ENCODE measurements at places on chromosomes 5 and 9.

DNA sequence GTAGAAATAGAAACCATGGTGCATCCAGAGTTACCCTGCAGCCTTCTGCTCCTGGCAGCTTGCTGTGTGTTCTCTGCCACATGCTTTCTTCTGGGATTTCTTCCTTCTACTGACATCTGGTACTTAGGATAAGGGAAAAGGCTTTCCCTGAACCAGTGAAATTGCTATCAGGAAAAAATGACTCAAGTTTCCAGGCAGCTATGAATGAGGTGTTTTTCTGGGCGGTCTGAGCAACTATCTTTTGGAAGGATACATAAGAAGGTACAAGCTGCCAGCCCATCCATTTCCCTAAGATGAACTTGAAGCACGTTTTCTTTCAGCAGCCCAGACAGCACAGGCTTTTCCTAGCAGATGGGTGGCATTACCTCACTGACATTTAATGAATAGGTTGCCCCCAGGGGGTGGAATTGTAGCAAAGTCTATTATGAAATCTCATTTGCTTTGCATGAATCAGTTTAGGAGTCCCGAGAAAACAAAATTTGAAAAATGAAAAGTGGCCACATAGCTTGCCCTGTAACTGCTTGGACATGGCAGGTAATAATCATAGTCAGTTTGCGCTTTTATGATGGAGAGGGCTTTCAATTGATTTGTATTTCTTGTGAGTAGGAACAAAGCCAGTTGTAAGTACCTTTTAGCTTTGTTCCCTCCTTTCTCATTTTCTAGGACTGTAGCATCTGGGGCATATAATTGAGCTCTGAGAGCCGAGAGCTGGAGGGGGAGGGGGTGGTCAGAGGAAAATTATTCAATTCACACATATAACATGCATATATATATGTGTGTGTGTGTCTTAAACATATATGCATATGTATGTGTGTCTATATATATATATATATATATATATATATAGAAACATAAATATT, 108.5 kb downstream of the C9orf152 start:
- no peak for DNase-seq

DNA sequence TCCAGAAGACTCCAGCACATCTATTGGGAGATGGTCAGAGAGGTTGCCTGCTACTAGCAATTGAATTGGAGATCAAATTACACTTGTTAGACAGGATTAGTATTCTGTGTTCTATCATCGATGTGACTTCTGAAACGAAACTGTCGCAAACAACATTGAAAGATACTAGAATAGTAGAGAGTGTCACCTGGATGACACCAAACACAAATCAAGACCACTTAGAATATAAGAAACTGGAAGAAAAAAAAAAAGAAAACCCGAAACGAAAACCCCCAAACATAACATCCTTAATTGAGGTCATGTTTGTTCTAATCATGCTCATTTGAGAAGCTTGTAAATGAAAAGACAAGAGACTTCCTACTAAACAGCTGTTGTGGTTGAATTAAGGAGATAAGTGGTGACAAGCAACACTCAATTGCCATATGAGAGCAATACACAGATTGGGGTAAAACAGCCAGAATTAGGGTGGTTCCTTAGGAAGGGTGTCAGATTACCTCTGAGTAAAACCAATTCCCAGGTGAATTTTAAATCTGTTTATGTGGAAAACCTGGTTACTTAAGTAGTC, 97.6 kb downstream of the BASP1 start:
- no peak for DNase-seq

DNA sequence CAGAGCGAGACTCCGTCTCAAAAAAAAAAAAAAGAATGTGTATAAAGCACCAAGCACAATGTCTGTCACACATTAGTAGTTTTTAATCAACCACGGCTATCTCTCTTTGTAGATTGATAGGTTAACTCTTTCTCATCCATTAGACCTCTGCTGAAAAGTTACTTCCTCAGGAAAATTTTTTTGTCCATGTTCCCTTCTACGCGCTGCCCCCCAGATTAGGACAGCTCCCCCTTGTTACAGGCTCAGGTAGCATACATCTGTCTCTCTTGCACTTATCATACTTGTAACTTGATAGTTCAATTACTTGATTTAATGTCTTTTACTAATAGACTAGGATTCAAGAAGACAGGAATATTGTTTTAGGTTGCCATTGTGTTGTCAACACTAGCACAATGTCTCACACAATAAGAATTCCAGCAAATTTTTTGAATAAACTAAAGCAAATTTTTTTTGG, 1.5 kb downstream of the SPDL1 start:
- no peak for DNase-seq

- DNase-seq: no peak
Observed at GRCh38 chr9:124782661-124783574, 6.0 kb downstream of the OLFML2A start.

- no peak for DNase-seq
Observed at GRCh38 chr5:177124486-177124991, 9.0 kb upstream of the NSD1 start.

- peak; percentile 87 for DNase-seq
Observed at GRCh38 chr9:137188490-137189296, at the start of the genes ANAPC2 and SSNA1. Gene ANAPC2, minus strand, starts transcription at chr9:137188560. Its CDS starts 28 bp downstream, at chr9:137188532. Gene SSNA1, plus strand, starts transcription at chr9:137188676. Its CDS starts 51 bp downstream, at chr9:137188727.

GRCh38 chr9:78049484-78049883, 17.9 kb upstream of the GNAQ start:
- no peak for DNase-seq

- no peak for DNase-seq
Observed at GRCh38 chr5:14417792-14418765, 163.5 kb upstream of the OTULINL start.

DNA sequence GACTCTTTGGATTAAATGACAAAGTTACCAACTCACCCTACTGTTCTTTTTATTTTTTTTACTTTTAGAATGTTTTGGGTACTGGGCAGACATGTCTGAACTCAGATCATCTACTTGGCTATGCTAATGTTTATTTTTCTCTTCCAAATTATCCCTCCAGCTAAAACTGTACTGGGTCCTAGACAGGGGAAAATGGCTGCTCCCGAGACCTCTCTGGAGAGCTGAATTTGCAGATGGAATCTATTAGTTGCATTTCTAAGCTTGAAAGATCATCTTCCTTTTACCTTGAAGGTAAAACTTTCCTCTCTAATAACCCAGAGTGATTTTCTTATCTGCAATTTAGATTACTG, 197.5 kb upstream of the SEMA6A start:
- no peak for DNase-seq

DNA sequence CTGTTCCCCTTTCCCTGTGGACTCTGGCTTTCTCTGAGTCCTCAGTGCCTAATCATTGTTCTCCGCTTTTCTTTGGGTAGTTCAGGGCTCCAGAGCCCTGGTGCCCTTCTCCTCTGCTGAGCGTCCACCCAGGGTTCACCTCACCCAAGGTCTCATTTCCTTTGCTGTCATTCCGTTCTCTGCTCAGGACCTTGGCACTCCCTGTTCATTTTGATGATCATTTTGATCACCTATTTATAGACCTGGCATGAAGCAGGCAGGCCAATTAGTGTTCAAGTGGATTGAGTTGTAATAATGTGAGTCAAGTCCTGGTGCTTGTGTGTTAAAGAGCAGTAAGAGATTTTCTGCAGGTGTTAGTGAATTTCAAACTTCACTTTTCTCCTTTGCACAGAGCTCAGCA, 3.6 kb downstream of the TRIO start:
- no peak for DNase-seq

DNA sequence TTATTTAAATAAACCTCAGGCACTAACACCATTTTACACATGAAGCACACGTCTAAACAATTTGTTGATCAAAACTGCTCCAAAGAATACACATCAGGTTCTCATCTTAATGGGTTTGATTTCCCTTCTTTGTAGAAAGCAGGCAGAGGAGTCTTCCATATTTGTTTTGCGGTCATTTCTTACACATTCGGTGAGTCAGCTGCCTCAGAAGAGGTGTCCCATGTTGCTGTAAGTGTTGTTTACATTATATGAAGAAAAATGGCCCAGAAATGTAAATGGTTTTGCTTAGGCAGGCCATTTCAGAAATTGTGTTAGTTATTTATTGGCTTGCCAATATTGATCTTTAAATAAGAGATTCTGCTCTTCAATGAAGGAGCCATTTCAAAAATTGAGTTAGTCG, 325.8 kb downstream of the TENT4A start:
- no peak for DNase-seq

GRCh38 chr9:35681341-35682002, 7.7 kb downstream of the CA9 start:
- DNase-seq: no peak

DNA sequence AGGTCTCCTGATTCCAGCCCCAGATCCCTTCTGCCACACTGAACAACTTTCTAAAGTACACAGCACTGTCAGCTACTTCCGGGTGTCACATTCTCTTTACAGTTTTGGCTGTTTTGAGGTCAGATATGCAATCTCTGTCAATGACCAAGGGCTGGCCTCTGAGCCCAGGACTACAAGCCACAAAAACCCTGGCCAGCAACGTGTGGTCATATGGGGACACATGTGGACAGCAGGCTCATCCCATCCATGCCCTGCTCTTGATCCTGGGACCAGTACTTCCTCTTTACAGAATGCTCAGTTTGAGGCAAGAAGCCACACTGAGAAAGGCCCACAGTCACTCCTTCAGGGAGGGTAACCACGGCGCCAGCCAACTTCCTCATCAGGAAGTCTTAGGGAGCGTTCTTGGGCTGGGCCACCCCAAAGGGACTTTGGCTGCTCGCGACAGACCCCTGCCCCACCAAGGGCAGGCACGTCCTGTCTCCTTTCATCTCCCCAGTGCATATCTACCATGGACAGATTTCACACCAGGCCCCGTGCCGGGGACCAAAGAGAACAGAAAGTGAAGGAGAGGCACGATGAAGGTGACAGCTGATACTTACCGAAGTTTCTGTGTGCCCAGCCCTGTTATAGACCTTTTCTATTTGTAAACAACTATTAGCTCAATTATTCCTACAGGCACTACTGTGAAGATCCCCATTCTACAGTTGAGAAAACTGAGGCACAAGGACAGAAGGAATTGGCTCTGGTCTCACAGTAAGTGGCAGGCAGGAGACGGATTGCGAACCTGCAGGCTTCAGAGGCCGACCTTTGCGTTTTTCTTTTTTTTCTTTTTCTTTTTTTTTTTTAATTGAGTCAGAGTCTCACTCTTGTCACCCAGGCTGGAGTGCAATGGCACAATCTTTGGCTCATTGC, 37.3 kb downstream of the STK10 start:
- DNase-seq: peak; percentile 37

- no peak for DNase-seq
Observed at GRCh38 chr5:123855609-123856008, 343.6 kb downstream of the CSNK1G3 start.

DNA sequence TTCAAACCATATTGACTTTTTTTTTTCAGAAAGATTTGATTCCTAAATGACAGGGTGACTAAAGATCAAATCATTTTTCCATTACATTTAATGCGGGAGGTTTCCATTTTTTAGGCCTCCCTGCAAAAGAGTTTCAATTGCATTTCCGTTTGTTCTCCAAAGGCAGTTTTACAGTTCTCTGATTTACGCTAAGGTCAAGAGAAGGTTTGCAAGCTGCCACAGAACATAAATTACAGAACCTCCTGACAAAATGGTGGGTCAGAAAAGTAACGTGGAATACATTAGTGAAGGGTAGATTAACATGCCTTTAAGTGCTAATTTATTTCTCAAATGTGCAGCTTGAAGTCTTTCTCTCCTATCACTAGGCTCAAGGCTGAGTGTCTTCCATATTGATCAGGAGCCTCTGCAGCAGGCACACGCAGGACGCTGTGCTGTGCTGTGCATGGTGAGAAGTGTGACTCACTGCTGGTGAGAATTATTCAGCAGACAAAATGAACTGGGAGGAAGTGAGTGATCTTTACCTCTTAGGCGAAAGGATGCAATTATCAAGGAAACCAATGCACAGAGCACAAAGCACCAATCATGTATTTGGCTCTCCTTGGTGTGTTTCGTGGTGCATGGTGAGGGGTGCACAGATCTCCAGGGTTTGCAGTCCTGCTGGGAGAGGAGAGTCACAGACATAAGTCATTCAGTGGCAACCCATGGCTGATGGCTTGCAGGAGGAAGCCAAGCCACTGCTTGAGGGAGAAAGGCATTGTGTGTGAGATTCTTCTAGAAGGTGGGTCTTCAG, 136.3 kb downstream of the TENT4A start:
- DNase-seq: no peak

DNA sequence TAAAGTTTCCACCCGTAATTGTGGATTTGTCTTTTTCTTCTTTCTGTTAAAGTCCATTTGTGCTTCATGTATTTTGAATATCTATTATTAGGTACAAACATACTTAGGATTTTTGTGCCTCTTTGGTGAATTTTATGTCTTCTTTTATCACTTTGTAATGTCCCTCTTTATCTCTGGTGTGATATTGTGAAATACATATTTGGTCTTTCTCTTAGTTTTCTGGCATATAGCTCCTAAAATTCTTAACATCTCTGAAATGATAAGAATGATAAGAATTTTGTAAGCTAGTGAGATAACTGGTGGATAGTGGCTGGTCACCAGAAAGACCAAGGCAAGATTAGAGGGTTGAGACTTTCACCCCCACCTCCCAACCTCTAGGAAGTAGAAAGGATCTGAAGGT, 111.1 kb downstream of the KCTD16 start:
- DNase-seq: no peak

- no peak for DNase-seq
Observed at GRCh38 chr9:137878146-137878941, 762 bp downstream of the CACNA1B start.

DNA sequence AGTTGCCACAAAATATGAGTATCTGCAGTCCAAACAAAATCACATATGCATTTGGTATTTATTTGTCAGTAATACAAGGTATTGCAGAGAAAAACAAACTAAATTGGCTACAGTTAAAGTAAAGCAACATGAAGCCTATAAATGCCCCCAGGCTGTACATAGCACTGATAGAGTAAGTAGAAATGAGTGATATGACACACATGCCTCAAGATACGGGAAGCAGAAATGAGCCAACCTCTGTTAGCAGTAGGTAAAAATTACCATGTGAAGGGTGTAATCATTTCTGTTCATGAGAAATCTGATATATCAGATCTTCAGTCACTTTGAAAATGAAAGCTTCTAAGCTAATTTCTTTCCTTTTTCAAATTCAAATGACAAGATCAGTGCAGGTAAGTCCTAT, 131.1 kb downstream of the CHSY3 start:
- DNase-seq: no peak

DNA sequence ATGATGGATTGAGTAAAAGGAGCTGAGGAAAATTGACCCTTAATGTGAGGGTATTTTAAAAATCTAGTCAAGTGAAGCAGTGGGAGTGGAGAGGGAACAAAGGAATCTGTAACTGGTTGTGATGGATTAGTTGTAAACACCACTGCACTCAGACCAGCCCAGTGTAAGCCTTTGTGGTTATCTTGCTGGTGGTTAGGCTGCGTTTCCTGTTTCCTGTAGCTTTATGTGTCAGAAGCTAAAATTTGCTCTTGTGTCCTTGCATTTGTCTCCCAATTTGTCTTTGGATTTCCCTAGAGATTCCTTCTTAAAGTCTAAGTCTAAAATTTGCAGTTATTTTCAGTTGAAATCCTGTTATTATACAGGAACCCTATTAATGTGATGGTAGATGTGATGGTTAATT, 6.3 kb downstream of the IFNA21 start:
- no peak for DNase-seq

- no peak for DNase-seq
Observed at GRCh38 chr5:149322518-149322917, 22.8 kb upstream of the GRPEL2 start.

- no peak for DNase-seq
Observed at GRCh38 chr9:32011049-32011448, 373.4 kb upstream of the ACO1 start.
